ENCODE measurements at places on chromosomes 6 and 20.

DNA sequence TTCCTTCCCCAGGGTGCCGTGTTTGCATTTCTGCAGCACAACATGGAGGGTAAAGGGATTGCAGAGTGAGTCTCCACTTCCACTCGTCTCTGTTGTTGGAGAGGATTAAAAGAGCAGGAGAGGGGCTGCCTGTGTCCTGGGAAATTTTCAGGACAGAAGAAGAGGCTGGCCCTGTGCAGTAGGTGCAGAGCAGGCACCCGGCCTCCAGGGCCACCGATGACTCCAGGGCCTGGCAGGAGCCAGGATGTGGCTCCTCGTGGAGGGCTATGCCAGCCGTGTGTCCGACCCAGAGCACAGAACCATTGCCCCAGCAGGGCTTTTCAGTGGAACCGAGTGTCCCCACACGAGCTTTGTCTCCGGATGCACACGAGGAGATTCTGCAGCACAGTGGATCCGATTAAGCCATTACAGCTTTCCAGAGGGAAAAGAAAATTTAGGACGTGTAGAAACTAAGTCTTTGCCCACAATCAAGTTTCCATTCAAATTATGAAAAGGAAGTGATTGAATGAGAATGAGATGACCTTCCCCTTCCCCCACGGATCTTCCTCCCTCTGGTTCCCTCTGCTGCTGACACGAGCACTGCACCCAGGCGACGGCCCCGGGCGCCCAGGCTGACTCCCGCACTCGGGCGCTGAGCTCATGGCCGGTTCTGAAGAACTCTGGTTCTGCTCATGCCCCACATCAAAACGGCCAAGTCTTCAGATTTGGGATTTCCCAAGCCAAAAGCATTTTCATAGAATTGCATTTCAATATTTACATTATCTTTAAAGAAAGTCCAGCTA is 43.1 kb upstream of the UNC93A start:
- no peaks in the 10 kb centered on the region for H3K36me3 ChIP-seq
- no peaks in the 10 kb centered on the region for H3K4me1 ChIP-seq
- no peaks in the 10 kb centered on the region for H3K27me3 ChIP-seq

- no peak overlapping the region for H3K4me3 ChIP-seq
- H3K36me3 ChIP-seq = no peaks in the 10 kb centered on the region
- DNase-seq = no peak
- H3K27ac ChIP-seq = no peak overlapping the region
These were observed 164.8 kb downstream of the BACH2 start for GRCh38 chr6:90131614-90132423.

GRCh38 chr20:3177746-3178485 is 4.6 kb upstream of the LZTS3 start:
- H3K27me3 ChIP-seq = peaks cover 3% of the 10 kb centered on the region
- peaks cover 10% of the 10 kb centered on the region for H3K4me1 ChIP-seq
- DNase-seq = no peak
- no peak overlapping the region for H3K4me3 ChIP-seq
- no peak overlapping the region for H3K27ac ChIP-seq

DNA sequence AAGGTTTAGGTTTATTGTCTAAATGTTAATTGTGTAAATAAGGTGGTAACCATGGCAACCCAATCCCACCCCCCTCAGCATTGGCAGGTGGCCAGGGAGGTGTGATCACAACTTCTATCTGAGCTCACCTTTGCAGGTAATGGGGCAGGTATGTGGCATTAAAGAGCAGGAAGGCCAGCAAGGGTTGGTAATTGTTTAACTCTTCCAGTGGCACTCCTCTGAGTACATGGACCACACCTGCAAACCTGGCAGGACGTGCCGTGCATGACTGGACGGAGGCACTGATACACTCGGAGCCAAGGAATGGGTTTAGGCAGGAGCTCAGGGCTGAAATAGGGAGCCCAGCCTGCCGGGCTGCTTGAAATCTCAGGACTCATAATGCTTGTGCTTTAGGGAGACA is 107.0 kb upstream of the BMP2 start:
- no peak overlapping the region for H3K27ac ChIP-seq
- no peak for DNase-seq
- H3K4me3 ChIP-seq = no peak overlapping the region
- no peaks in the 10 kb centered on the region for H3K27me3 ChIP-seq

GRCh38 chr6:42279144-42279781 is 61.6 kb upstream of the MRPS10 start:
- peaks cover 41% of the 10 kb centered on the region for H3K4me1 ChIP-seq
- no peak overlapping the region for H3K27ac ChIP-seq
- H3K4me3 ChIP-seq = no peak overlapping the region
- H3K36me3 ChIP-seq = no peaks in the 10 kb centered on the region
- no peak for DNase-seq

- H3K36me3 ChIP-seq = no peaks in the 10 kb centered on the region
- no peaks in the 10 kb centered on the region for H3K4me1 ChIP-seq
- no peak for DNase-seq
- no peak overlapping the region for H3K4me3 ChIP-seq
- H3K27ac ChIP-seq = no peak overlapping the region
- H3K27me3 ChIP-seq = no peaks in the 10 kb centered on the region
These were observed 211.6 kb upstream of the ZNF217 start for GRCh38 chr20:53804920-53805894.

DNA sequence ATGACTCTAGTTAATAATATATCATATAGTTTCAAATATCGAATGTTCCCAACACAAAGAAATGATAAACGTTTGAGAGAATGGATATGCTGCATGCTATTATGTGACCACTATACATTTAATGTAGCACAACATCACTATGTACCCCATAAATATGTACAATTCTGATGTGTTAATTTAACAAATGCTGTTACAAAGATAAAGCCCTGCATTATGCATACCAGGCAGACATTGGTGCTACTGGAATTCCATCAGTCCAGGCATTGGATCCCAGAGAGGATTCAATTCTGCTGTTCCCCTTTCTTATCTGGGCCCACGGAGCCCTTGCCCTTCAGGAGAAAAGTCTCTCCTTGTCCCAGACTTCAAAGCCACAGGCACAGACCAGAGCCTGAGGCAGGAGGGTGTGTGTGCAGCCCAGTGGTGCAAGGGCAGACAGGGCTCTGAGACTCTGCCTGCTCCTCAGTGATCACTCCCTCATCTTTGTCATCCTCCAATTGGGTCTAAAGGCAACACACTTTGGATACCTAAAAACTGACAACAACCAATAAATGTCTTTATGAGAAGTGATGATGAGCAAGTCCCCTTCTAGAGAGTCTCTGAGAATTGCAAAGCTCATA is 45.2 kb downstream of the PSMG4 start:
- H3K4me3 ChIP-seq = no peak overlapping the region
- no peaks in the 10 kb centered on the region for H3K4me1 ChIP-seq
- no peak overlapping the region for H3K27ac ChIP-seq
- DNase-seq = no peak
- no peaks in the 10 kb centered on the region for H3K36me3 ChIP-seq

DNA sequence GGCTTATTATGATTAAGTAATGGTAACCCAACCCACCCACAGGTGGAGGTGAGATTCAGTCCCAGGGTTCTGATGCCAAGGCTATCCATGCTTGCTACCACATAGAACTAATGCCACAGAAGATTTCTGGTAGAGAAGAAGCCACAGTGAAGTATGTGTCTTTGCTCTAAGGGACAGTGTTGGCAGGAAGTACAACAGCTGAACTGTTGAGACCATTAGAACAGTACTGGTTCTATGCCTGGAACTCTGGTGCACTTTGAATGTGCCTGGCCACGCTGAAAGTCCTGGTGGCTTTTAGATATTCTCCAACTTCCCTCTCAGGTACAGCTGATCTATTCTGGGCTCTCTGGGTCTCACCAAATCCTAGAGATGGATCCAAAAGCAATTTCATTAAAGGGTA is 7.8 kb downstream of the STX7 start:
- H3K27ac ChIP-seq = no peak overlapping the region
- no peaks in the 10 kb centered on the region for H3K4me1 ChIP-seq
- no peak overlapping the region for H3K4me3 ChIP-seq
- DNase-seq = no peak
- no peaks in the 10 kb centered on the region for H3K27me3 ChIP-seq

DNA sequence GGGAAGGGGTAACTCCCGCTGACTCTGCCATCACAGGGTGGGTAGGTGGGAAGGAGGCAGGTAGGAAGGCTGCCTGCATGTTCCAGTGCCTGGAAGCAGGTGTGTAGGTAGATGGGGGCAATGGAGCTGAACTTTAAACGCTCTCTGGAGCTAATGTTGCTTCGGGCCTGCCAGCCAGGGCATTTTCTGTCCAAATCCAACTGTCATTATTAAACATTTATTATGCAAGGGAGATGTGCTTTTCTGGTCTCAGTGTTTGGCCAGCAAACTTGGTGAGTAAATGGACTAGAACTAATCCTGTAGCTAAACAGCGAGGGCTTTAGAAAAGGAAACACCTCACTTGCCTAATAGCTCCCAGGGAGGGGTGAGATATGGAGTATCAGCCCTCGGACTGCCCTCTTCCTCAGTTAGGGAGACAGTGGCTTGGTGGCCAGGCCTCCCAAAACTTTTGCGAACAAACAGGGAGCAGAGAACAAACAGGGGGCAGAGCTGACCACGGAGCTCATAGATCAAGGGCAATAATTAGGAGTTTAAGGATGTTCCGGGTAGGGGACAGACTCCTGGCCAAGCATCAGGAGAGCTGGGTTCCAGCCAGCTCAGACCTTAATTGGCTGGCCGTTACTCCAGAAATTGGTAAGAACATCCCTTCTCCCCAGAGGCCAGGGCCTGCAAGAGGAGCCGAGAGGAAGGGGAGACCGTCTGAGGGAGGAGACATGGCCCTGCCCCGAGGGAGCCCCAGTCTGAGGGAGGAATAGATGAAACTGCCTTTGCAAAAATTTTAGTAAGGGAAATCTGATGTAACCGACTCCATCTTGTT is 131.1 kb downstream of the VEGFA start:
- H3K27ac ChIP-seq = no peak overlapping the region
- H3K36me3 ChIP-seq = no peaks in the 10 kb centered on the region
- no peak for DNase-seq
- no peaks in the 10 kb centered on the region for H3K27me3 ChIP-seq
- H3K4me1 ChIP-seq = no peaks in the 10 kb centered on the region
- no peak overlapping the region for H3K4me3 ChIP-seq

- H3K4me1 ChIP-seq = no peaks in the 10 kb centered on the region
- H3K36me3 ChIP-seq = peaks cover 4% of the 10 kb centered on the region
- no peak overlapping the region for H3K4me3 ChIP-seq
- DNase-seq = no peak
- H3K27me3 ChIP-seq = no peaks in the 10 kb centered on the region
- H3K27ac ChIP-seq = no peak overlapping the region
These were observed 150.2 kb downstream of the BCKDHB start for GRCh38 chr6:80256691-80257090.

GRCh38 chr20:31823360-31824124 is 4.4 kb downstream of the MYLK2 start:
- no peak overlapping the region for H3K4me3 ChIP-seq
- H3K36me3 ChIP-seq = no peaks in the 10 kb centered on the region
- no peak for DNase-seq
- no peak overlapping the region for H3K27ac ChIP-seq
- no peaks in the 10 kb centered on the region for H3K27me3 ChIP-seq
- H3K4me1 ChIP-seq = peaks cover 3% of the 10 kb centered on the region

DNA sequence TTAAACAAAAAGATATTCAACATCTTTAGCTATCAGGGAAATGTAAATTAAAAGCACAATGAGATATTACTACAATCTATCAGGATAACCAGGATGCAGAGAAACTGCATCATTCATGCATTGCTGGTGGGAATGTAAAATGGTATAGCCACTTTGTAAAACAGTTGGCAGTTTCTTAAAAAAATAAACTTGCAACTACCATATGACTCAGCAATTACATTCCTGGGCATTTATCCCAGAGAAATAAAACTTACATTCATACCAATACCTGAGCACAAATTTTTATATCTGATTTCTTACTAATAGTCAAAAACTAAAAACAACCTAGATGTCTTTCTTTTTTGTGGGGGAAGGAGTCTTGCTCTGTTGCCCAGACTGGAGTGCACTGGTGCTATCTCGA is 190.3 kb upstream of the TAB2 start:
- DNase-seq = no peak
- no peak overlapping the region for H3K4me3 ChIP-seq
- no peaks in the 10 kb centered on the region for H3K36me3 ChIP-seq
- no peak overlapping the region for H3K27ac ChIP-seq
- no peaks in the 10 kb centered on the region for H3K27me3 ChIP-seq

GRCh38 chr6:154229786-154230185 is 126.8 kb downstream of the IPCEF1 start:
- DNase-seq = peak; percentile 8
- H3K36me3 ChIP-seq = no peaks in the 10 kb centered on the region
- no peaks in the 10 kb centered on the region for H3K27me3 ChIP-seq

- no peak overlapping the region for H3K27ac ChIP-seq
- no peaks in the 10 kb centered on the region for H3K4me1 ChIP-seq
- H3K4me3 ChIP-seq = no peak overlapping the region
- H3K27me3 ChIP-seq = no peaks in the 10 kb centered on the region
- DNase-seq = no peak
These were observed 15.9 kb upstream of the MDGA1 start for GRCh38 chr6:37713529-37714119.

DNA sequence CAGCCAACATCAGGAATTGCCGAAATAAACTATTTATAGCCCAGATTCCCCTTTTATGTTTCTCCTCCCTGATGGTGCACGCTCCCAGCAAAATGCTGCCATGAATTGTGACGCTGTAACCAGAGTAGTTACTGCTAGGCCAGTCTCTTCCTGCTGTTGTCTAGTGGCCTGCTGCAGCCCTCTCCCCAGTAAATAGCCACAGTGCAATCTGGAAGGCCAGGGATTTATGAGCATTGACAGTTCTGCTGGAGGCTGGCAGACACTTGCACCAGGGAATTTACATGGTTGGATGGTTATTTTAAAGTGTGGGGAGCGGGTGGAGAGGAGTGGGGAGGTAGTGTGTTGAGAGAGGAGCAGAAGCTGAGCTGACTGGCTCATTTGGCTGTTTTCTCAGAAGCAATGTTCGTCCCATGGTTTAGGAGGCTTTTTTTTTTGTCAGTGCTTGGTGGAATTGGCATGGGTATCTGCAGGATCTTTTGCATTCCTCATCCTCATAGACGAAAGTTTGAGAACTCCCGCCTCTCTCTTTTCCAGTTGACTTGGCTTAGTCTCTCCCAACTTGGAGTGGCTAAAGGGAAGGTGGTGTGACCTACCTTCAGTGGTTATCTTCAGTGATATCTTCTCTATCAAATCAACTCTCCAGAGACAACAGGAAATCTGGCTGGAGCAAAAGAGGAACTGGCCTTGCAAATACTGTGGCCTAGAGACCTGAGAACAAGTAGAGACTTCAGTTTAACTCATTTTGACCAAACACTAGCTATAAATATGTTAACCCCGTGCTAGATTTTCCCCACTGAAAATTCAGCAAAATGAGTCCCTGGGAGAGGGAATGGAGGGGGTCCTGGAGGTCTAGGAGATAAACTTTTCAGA is 99.3 kb upstream of the VSTM2L start:
- no peak overlapping the region for H3K27ac ChIP-seq
- no peak for DNase-seq
- H3K4me1 ChIP-seq = no peaks in the 10 kb centered on the region
- peaks cover 23% of the 10 kb centered on the region for H3K36me3 ChIP-seq
- no peak overlapping the region for H3K4me3 ChIP-seq

GRCh38 chr6:125888989-125889656 is 67.4 kb upstream of the HINT3 start:
- H3K27ac ChIP-seq = no peak overlapping the region
- peaks cover 39% of the 10 kb centered on the region for H3K36me3 ChIP-seq
- no peaks in the 10 kb centered on the region for H3K4me1 ChIP-seq
- H3K27me3 ChIP-seq = no peaks in the 10 kb centered on the region

GRCh38 chr20:10291568-10292248 is 73.1 kb downstream of the SNAP25 start:
- H3K27ac ChIP-seq = no peak overlapping the region
- H3K27me3 ChIP-seq = no peaks in the 10 kb centered on the region
- no peak for DNase-seq
- H3K36me3 ChIP-seq = no peaks in the 10 kb centered on the region
- no peaks in the 10 kb centered on the region for H3K4me1 ChIP-seq

Measured in effector memory CD4-positive, alpha-beta T cell (primary cell).